ENCODE measurements at places on chromosomes 16 and 17.
A peak's percentile ranks its signal among the peaks of the same experiment; 100 is the strongest.

DNA sequence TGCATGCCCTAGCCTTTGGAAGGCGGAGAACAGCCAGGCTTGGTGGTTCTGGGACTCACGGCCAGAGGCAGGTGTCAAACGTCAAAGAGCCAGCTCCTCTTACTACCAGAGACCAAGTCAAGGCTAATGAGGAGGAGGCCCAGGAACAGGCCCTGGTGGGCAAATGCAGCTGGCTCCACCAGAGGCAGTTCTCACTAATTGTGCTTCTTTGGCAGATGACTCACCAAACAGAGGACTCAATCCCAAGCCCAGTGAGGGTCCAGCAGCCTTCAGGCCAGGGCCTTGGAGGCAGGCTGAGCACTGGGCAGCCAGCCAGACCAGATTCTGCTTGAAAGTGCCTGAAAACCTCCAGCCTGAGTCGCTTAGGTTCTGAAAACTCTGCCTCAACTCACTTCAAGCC, 336.5 kb upstream of the CDH5 start:
- no peak for DNase-seq

DNA sequence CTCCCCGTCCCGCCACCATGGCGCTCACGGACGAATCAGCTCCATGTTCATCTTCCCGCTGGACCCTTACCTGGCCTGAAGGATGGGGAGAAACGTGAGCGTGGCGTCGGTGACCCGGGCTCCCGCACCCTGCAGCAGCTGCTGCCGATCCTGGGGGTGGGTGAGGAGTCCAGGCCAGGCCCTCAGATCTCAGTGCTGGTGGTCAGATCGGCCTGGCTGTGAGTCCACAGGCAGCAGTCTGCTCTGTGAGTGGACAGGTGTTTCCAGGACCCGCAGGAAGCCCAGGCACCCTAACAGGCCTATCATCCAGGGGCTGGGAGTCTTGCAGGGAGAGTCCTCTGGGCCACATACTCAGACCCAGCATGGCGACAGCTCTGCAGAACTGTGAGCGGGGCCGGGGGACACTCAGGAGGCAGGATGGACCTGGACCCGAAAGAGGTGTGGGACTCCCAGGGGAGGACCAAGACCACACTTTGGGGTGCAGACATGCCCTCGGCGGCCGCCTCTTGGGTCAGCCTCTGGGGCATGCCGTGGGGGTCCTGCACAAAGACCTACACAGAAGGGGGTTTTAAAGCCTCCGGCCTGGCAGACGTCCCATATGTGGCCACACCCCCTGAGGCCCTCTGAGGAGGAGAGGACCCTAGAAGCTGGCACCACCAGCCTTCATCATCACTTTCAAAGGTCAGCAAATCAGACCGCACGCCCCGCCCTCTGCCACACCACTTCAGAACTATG, 27.2 kb upstream of the ZNF469 start:
- DNase-seq = no peak

- no peak for DNase-seq
Observed at GRCh38 chr16:20359997-20360396, 7.5 kb upstream of the UMOD start.

- peak; percentile 87 for DNase-seq
Observed at GRCh38 chr16:11076259-11077018, 132.1 kb downstream of the CLEC16A start.

GRCh38 chr17:72665852-72666851, 426.3 kb downstream of the SLC39A11 start:
- no peak for DNase-seq

- DNase-seq = no peak
Observed at GRCh38 chr17:39264119-39264518, 38.4 kb upstream of the STAC2 start.

DNA sequence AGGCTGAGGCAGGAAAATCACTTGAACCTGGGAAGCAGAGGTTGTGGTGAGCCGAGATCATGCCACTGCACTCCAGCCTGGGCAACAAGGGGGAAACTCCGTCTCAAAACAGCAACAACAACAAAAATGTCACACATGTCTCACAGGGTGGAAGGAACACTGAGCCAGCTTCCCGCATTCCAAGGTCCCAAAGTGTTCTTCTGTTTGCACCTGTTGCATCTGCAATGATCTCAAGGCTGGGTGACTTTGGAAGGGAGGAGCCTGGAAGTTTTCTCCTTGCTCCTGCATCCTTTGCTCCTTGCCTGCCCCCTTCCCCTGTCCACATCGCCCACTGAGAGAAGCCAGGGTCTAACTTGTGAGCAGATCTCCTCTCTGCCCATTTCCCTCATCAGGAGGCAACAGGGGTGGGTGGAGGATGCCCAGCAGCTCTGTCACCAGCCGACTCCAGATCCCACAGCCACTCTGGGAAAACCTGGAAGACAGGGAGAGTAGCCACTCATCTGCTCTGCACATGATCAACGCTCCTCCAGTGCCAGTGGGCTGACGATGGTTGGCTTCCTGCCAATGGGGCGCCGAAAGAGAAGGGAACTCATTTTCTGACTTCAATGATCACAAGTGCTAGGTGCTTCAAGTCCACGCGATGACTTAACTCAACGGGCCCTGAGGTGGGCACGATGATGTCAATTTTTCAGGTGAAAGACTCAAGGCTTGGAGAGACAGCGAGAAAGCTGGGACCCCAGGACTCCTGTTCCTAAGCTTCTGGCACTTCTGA, 12.6 kb downstream of the CHST6 start:
- no peak for DNase-seq

DNA sequence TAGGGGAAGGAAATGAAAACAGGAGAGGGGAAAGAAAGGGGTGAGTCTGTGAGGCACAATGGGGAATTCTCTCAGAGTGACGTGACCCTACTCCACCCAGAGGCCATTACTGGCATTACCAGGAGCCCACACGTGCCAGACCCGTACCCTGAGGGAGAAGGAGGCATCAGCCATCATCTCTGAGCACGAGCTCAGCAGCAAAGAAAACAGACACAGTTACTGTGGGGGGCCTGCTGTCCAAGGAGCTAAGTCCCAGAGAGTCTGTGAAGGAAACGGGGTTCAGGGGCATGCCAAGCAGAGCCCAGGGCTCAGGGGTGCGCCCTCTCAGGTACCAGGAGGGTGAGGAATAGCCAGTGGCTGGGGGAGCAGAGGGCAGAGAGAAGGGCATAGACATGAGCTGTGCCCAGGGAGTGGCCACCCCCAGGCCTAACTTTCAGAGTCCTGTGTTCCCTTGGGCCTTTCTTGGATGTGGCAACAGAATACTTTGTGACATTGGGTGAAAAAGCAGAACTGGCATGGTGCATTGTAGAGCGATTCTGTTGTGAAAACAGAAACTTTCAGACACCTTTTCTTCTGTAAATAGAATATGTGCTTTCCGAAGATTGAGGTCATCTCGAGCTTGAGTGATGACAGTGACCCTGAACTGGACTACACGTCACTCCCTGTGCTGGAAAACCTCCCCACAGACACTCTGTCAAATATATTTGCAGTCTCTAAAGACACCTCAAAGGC, 11.3 kb downstream of the TAF1C start:
- peak; percentile 79 for DNase-seq

- DNase-seq = no peak
Observed at GRCh38 chr17:43477832-43478634, 5.7 kb upstream of the DHX8 start.

- no peak for DNase-seq
Observed at GRCh38 chr16:50972876-50973275, 178.2 kb downstream of the SALL1 start.

GRCh38 chr17:75830164-75831031, 13.8 kb downstream of the UNC13D start:
- DNase-seq = peak; percentile 74

GRCh38 chr17:9924735-9925191, 19.7 kb upstream of the RCVRN start:
- no peak for DNase-seq

- no peak for DNase-seq
Observed at GRCh38 chr17:19248928-19249574, 11.9 kb downstream of the EPN2 start.

DNA sequence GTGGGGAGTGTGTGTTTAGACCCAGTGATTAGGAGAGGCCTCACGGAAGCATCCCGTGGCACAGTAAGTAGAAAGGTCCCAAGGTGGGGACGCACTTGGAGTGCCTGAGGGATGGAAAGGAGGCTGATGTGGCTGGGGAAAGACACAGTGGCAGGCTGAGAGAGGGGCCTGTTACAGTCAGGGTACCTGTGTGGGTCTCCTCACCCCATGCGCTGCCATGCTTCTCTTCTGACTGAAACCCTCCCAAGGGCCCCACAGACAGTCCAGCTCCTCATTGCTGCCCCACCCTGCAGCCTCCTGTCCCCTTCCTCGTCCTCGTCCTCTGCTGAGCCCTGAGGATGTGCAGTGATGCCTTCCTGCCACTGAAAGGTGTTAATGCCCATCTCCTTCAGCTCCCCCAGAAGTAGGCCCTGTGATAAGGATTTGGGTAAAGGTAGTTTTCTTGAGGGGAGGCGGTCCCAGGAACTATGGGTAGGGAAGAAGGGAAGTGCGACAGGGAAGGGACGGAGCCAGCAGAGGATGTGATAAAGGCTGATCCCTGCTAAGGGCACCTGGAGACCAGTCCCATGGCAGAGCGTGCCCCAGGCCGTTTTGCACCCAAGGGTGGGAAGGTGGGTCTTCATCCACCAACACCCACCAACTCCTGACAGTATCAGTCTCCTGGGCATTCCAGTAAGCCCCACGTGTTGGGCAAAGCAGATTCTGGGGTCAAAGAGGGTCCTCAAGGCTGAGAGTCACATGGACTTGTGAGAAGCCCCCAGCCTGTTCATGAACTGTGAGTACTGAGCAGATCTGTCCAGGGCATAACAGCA, 237.2 kb downstream of the GSG1L start:
- no peak for DNase-seq

DNA sequence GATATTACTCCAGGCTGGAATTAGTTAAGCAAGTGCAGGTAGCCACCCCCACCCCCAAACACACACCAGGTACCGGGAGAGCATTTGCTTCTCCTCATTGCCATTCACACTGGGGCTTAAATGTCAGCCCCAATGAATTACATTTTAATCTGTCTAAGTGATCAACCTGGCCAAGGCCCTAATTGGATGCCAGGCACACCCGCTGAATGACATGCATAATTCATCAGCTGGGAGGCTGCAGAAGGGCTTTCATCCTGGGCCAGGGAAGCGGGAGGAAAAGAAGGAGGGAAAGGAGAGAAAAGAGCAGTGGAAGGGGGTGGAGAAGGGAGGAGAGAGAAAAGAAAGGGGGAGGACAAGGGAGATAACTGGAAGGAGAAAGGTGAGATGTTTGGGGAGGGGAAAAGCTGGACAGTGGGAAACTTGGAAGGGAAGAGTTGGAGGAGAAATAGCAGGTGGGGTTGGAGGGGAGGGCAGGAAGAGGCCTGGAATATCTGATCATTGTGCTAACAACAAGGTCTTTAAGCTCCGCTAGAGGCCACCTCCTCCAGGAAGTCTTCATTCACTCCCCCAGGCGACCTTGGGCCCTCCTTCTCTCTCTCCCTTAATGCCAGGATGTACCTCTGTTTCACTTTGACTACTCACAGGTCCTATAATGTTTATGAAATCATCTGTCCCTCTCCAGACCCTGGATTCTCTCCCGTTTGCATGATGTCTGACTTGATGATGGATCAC, 40.1 kb upstream of the CES5A start:
- no peak for DNase-seq

DNA sequence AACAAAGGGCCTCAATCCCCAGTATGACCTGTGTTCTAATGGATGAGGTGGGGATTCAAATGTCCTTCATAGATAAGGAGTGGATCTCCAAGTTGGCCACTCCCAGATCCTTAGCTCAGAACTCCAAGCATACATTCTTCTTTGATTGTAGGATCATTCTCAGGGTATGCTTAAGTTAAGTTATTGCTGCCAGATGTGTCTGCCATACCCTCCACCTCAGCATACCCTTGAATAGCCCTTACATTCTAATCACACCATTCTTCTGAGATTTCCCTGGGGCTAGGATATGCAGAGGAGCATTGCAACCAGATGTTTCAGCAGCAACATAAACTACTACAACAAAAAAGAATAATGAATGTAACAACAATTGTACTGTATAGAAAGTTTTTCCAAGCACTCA, 1.6 kb upstream of the KRTAP2-4 start:
- no peak for DNase-seq

DNA sequence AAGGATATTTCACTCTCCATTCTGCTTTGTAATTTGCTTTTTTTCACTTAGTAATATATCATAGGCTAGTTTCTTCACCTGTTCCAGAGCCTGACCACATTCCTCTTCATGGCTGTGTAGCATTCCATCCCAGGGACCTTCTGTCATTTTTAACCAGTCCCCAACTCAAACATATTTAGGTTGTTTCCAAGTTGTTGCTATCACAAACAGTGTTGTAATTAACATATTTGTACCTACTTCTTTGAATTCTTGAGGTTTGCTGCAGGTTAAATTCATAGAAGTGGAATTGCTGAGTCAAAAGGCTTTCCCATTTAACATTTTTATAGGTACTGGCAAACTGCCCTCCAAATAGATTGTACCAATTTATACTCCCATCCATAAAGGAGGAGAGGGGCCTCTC, 65.1 kb upstream of the MED9 start:
- no peak for DNase-seq

GRCh38 chr17:53571342-53571741, 251.4 kb upstream of the KIF2B start:
- no peak for DNase-seq

DNA sequence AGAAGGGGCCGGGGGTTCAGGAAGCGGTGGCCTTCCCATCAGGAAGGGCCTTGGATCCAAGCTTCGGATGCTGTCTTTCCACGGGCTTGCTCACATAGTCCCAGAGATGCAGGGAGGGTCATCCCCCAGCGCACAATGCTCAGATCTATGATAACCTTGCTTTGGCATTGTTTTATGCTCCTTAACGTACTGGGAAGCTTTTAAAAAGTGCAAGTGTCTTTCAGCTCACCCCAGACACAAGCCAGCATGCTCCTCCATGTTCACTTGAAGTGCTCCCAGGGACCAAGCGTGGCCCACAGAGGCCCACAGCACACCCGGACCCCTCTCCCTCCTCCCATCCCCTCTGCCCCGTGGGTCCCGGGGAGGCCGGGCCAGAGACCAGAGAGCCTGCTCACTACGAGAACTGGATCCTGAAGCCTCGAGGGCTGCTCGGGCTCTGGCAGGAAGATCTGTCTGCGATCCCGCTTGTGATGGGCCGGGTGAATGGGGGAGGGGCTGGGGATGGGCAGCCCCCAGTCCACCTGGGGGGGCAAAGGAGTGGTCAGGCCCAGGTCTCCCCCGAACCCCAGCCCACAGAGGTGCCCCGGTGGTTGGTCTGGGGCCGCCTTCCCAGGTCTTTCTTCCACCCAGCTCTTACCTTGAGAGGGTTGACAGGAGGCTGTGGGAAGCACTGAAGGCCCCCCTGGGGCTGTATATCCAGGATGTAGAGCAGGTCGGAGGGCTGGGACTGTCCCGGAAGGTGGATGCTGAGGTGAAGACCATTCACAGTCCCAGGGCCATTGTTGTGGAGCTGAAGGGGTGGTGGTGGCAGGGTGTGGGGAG, 11.8 kb upstream of the FAM171A2 start:
- DNase-seq = no peak

GRCh38 chr16:67779256-67780014, 26.9 kb downstream of the RANBP10 start:
- no peak for DNase-seq

All from activated CD8-positive, alpha-beta memory T cell treated with anti-CD3 and anti-CD28 coated beads, Interleukin-2, amount 50 U/mL, for 48 hours (primary cell).